ENCODE measurements at places on chromosomes 1 and 21.
A peak's percentile ranks its signal among the peaks of the same experiment; 100 is the strongest.

- no peak for DNase-seq
These were observed 793.7 kb upstream of the ADGRL2 start for GRCh38 chr1:81007024-81007423.

- DNase-seq = no peak
These were observed 2.7 kb downstream of the CAPN2 start for GRCh38 chr1:223714849-223715603.

GRCh38 chr1:3068564-3069431, at the start of gene PRDM16:
Gene PRDM16 (plus strand): TSS chr1:3069203. CDS start chr1:3069260, 57 bp downstream.
- peak; percentile 27 for DNase-seq

GRCh38 chr1:221778535-221779142, 36.8 kb upstream of the DUSP10 start:
- DNase-seq = no peak

DNA sequence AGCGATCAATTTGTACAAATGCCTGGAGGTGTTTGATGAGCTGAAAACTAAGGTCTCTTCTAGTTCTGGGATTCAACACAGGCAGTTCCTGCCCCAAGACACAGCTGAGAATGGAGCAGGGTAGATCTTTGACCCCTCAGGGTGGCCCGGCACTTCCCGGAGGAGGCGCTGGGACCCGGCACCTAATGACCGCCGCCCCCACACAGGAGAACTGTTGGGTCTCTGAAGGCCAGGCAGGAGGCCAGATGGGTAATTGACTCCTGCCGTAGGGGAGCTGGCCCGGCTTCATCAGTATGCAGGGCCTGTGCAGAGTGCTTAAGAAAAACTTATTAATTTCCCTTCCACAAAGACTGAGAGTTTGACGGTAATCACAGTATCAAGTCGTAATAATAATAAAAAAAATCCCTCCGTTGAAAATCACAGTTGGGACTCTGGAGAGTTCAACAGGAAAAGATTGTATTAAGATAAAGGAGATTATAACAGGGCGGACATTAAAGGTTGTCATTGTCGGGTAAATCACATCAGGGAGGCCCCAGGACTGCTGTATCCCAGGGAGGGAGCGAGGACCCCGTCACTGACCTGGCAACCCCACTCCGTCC, 51.7 kb downstream of the UBIAD1 start:
- no peak for DNase-seq

GRCh38 chr1:197083474-197083873, 16.4 kb upstream of the F13B start:
- no peak for DNase-seq

DNA sequence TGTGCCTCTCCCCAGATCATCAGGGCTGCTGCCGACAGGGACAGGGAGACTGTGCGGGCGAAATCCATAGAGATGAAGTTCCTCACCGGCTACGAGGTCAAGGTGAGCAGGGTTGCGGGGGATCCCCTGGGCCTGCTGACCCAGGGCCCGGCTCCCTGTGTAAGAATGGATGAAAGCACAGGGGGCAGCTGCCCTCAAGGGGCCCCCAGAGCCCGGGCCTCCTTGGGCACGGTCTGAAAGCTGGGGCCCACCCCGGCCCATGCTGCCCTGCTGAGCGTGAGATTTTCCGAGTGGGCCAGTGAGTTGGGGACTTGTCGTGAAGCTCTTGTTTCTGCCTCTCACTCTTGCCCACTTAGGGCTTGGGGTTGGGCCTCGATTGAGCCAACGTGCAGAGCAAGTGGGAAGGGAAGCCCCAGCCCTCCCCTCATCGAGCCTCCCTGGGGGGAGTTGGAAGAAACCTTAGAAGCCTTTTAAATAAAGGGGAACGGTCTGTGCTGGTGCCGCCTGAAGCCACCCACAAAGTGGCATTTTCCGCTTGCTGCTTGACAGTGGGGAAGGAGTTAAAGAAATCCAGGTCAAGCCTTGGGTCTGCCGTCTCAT, 45.2 kb downstream of the COQ8A start:
- no peak for DNase-seq

DNA sequence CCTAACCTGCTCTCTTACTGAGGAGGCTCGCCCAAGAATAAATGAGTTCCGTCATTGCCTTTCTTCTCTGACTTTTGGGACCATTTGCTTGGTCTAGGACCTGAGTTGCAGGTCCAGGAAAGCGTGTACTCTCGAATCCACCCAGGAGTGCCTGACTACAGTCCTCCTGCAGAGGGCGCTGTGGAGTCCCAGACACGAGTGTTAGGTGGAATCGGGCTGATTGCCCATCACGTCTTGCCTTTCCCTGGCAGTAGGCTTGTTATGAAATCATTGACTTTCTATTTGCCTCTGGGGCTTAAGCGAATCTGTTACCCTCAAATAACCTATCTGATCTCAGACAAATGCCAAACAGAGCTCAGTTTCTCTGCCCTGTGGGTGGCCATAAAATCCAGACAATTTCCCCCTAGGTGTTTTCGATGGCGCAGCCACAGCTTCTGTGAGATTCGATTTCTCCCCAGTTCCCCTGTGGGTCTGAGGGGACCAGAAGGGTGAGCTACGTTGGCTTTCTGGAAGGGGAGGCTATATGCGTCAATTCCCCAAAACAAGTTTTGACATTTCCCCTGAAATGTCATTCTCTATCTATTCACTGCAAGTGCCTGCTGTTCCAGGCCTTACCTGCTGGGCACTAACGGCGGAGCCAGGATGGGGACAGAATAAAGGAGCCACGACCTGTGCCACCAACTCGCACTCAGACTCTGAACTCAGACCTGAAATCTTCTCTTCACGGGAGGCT, at the start of gene IL20:
IL20 (plus strand) TSS at position 685 of the 733 bp plus-strand sequence. CDS start 230 bp downstream, outside the sequence.
- peak; percentile 87 for DNase-seq

- DNase-seq = no peak
These were observed 20.5 kb downstream of the RNF220 start for GRCh38 chr1:44425341-44426082.

- peak; percentile 61 for DNase-seq
These were observed 11.6 kb downstream of the TINAGL1 start for GRCh38 chr1:31587720-31588423.

DNA sequence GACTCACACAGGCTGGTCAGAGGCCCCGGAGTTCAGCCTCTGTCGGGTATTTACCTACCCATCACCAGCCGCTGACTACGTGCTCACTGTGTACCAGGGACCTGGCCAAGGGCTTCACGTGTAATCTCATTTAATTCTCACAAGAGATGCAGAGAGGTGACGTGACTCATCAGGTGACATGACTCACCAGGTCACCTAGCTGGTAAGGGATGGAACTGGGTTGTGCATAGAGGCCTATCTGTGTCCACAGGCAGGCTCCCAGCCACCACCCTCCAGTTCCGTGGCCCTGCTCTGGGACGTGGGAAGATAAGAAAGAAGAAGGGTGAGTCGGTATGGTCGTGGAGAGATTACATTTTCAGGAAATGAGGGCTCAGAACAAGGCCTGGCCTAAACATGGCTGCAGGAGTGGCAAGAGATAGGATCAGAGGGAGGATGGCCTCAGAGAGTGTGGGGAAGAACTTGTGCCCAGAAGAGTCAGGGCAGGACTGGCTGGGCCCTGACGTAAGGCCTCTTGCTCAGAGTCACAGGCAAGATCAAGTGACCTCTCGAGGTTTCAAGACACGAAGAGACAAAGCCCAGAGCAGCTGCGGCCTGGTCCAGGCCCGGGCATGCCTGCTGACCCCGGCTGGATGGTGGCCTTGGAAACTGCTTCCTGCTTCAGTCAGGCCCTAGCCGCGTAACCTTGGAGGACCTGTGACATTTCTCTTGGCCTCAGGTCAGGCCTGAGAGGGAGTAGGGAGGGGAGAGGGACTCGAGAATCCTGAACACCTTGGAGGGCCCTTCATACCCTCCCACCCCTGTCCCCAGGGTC, 52.7 kb upstream of the WASF2 start:
- DNase-seq = peak; percentile 53

- no peak for DNase-seq
These were observed 47.0 kb upstream of the GJA5 start for GRCh38 chr1:147807405-147807804.
